ENCODE measurements at places on chromosomes 16 and 17.

GRCh38 chr16:81151648-81152310, 55.6 kb upstream of the GCSH start:
- no peak for DNase-seq

DNA sequence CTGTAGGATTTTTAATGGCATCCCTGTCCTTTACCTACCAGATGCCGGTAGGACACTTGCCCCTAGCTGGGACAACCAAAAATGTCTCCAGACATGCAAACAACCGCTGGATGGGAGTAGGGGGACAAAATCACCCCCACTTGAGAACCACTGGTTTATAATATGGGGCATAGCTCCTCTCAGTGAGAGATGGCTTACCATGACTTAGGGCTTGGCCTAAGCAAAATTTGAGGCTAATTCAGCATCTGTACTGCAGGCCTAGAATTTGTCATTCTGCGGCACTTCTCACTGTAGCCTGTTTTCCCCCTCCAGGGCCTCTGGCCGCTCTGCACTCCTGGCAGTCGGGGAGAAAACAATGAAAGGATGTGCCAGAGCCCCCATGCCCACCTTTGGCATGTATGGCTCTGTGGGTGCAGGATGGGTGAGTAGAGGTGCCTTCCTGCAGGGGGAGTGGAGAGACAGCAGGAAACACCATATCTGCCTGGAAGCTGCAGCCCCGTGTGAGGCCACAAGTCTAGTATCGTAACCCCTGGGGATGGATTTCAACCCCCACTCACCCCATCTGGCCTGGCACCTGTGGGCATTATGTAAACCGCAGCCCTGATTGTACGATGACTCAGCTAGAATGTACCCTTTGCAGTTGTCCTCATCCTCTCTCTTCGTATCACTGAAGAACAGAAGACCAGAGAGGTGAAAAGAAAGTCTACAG, 268.1 kb downstream of the SOX9 start:
- no peak for DNase-seq

DNA sequence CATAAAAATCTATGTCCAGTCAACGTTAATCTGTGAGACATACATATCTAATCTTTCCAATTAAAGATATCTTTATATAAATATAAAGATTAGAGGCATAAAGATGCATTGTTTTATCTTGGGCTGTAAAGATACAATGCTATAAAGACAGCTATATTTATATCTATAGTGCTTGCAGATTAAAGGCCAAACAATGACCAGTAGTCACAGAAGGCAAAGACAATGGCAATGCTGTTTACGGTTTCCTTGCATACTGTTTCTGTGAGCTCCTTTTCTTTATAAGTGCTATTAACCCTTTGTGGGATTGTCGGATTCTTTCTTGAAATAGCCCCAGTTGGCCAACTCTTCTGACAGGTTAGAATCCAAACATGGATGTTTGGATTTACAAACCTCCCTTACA, 85.5 kb upstream of the SALL1 start:
- no peak for DNase-seq

- DNase-seq: no peak
Measured at GRCh38 chr16:67459861-67460150, 21.2 kb downstream of the ATP6V0D1 start.

DNA sequence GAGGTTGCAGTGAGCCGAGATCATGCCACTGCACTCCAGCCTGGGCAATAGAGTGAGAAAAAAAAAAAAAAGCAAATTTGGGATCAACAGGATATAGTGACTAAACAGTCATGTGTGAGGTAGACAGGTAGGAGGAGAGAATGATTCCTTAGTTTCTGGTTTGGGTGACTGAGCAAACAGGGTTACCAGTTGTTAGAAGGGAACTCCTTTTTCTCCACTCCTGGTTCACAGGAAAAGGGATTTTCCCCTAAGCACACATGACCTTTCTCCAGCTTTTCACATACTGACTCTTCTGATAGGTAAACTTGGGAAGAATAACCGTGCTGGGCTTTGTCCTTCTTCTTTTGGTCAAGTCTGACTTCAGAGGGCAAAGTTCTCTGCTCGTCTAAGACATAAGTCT, 17.3 kb upstream of the WSCD1 start:
- no peak for DNase-seq

GRCh38 chr17:82042649-82043048, 5.2 kb upstream of the DCXR start:
- DNase-seq: no peak

- no peak for DNase-seq
Measured at GRCh38 chr16:58476791-58477190, 23.2 kb upstream of the NDRG4 start.

- DNase-seq: no peak
Measured at GRCh38 chr16:81366316-81366932, 51.7 kb downstream of the GAN start.

DNA sequence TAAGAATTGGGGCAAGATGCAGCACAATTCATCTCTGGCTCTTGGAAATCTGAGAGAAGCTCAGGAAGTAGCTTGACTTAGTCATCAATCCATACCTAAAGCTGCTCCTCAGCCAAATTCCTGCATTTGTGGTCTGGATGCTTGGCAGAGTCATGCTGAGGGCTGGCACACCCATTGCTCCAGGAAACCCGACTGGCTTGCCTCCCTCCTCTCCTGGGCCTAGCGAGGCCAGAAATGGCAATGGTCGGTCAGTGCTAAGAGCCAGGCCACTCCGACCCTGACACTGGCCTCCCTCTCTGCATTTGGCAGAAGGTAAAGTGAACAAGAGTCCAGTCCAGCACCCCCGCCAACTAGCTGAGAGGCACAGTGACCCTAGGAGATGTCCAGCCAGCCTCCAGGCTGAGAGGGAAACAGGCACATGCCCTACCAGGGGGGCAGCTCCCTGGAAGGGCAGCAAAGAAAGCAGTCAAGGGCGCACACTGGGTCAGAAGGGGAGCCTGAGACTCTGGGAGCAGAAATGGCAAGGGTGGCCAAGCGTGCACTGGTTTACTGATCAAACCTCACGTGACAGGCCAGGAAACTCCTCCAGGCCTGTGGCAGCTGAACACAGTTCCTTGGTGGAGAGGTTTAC, 10.0 kb downstream of the POLDIP2 start:
- no peak for DNase-seq

- no peak for DNase-seq
Measured at GRCh38 chr17:69575346-69575761, 160.9 kb downstream of the MAP2K6 start.

GRCh38 chr16:56270828-56271227, 79.5 kb downstream of the GNAO1 start:
- no peak for DNase-seq

DNA sequence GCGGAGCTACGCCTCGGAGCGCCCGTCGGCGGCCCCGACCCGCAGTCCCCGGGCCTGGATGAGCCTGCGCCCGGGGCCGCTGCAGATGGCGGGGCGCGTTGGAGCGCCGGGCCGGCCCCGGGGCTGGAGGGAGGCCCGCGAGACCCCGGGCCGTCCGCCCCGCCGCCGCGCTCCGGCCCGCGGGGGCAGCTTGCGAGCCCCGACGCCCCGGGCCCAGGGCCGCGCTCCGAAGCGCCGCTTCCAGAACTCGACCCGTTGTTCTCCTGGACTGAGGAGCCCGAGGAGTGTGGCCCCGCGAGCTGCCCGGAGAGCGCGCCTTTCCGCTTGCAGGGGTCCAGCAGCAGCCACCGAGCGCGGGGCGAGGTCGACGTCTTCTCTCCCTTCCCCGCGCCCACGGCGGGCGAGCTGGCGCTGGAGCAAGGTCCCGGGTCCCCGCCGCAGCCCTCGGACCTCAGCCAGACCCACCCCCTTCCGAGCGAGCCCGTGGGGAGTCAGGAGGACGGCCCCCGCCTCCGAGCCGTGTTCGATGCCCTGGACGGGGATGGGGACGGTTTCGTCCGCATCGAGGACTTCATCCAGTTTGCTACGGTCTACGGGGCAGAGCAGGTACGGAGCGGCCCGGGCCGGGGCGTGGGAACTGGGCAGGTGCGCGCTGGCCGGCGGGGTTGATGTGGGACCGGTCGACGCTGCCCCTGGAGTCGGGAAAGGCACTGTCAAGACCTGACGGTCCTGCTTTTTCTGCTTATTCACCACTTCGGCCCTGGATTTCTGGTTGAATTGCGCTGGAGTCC, 861 bp downstream of the RAB11FIP3 start:
- peak; percentile 41 for DNase-seq

- no peak for DNase-seq
Measured at GRCh38 chr16:8756755-8757154, 40.7 kb downstream of the TMEM186 start.

DNA sequence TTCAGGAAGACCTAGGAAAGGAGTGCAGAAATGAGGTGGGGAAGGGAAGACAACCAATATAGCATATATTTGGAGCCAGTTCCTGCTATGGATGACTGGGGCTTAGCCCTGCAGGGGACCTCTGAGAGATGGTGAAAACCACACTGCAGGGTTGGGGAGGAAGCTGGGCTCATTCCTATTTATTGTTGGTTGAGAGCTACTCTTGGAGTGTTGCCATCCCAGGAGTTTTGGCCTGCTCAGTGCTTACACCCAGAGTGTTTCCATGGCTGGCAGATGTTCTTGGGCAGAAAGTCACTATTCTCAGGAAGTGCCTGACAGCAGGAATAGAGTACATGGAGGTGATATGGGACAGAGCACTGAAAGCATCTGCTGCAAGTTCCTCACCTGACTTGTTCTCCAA, 145.8 kb downstream of the SPACA3 start:
- no peak for DNase-seq

- DNase-seq: no peak
Measured at GRCh38 chr17:10792151-10792550, 11.7 kb downstream of the TMEM238L start.

DNA sequence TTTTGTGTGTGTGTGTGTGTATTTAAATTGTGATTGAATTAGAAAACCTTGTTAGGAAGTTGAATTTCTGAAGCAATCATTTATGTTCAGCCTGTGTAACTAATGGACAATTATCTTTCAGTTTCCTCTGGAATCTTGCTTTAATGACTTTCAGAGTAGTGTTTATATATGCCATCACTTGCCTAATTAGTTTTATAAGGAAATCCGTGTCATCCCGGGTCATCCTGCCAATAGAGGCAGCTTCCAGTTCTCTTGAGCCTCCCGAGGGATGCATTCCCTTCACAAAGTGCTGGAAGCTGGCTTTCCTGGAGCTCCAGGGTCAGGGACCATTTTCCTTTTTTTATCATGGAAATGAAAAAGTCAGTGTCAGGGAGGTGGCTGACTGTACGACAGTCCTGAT, 42.9 kb downstream of the PRKCA start:
- DNase-seq: no peak

GRCh38 chr17:50148226-50149090, 2.0 kb downstream of the PPP1R9B start:
- no peak for DNase-seq

GRCh38 chr16:66604376-66605176, at the start of gene CMTM3:
Gene CMTM3 (plus strand): TSS chr16:66604704. CDS start chr16:66604806, 102 bp downstream.
- DNase-seq: peak; percentile 88

- no peak for DNase-seq
Measured at GRCh38 chr17:43881758-43882505, 25.4 kb downstream of the MPP2 start.

DNA sequence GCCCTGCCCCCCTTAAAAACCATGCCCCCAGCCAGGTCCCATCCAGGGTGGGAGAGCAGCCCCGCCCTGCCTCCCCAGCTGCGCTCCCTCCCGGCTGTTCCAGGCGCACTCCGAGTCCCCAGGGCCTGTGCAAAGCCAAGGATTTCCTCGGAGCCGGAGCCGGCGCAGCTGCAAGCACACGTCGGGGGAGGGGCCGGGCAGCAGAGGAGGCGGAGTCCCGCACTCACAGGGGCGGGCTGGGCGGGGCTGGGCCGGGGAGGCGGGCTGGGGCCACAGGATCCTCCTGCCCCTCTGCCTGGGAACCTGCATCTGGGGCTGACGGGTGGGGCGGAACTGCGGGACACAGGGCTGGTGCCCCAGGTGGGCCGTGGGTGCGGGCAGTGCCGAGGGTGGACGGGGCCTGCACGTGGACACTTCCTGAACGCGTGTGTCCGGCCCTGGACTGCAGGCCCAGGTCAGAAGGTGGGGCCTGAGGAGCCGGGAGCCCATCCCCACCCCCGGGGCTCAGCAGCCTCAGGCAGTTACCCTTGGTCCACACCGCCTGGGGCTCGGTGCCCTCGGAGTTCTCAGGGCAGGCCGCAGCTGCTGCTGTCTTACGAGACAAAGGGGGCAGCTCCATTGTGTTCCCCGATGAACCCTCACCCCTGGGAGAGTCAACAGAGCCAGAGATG, 24.0 kb upstream of the SSTR5 start:
- DNase-seq: no peak

- DNase-seq: no peak
Measured at GRCh38 chr16:46629331-46630219, 8.4 kb upstream of the SHCBP1 start.

GRCh38 chr16:22789281-22789945, 24.5 kb upstream of the HS3ST2 start:
- no peak for DNase-seq
